Activated naive CD4-positive, alpha-beta T cell treated with anti-CD3 and anti-CD28 coated beads, Interleukin-2, amount 50 U/mL, for 16 hours (primary cell): ENCODE measurements at places on chromosomes 7 and 10.

GRCh38 chr10:113053881-113054280 is 103.8 kb downstream of the TCF7L2 start:
- no peak for DNase-seq

DNA sequence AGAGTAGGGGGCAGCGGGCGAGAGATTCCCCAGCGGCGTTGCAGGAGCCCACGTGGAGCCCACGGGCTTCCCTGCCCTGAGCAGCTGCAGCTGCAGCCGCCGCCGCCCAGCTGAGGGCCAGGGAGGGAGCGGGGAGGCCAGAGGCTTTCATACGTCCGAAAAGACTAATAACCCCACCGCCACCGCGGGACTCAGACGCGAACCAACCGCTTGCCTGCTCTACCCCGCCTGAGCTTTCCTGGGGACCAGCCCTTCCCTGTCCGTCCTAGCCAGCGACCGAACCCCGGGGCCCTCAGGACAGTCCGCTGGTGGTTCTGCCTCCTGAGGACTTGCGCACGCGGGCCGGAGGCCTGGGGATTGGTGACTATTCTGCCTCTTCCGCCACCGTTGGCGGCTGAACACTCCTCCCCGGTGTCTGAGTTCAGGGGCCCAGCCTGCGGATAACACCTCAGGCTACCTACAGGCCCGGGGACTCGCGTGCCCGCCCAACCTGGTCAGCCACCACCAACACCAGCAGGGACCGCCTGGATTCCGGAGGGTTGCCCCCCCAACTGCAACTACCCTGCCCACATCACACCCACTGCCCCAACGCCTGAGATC is 18.4 kb downstream of the IFT22 start:
- no peak for DNase-seq

GRCh38 chr7:131188367-131189339 is 139.0 kb upstream of the MKLN1 start:
- DNase-seq = peak; percentile 48

GRCh38 chr7:22654831-22655230 is 72.2 kb upstream of the IL6 start:
- DNase-seq = no peak

GRCh38 chr10:120987359-120987758 is 136.2 kb downstream of the WDR11 start:
- no peak for DNase-seq

DNA sequence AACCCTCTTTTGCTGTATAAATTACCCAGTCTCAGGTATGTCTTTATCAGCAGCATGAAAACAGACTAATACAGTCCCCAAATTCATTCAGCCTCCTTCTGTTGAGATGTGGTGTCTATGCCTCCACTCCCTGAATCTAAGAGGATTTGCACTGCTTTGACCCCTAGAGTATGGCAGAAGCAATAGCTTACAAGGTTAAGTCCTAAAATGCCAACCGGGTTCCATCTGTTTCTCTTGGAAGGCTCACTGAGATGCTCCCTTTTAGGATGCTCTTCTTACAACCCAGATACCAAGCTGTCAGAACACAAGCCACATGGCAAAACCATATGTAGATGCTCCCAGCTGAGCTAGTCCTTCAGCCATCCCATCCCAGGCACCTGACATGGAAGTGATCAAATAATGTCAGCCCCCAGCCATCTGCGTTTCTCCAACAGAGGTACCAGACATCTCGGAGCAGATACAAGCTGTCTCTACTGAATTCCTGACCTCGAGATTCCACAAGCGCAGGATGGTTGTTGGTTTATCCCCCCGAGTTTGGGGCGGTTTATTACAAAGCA is 20.2 kb downstream of the CALN1 start:
- no peak for DNase-seq

- DNase-seq = no peak
Observed at GRCh38 chr7:81414411-81414810, 355.4 kb downstream of the HGF start.
